ENCODE measurements at places on chromosomes 4 and X.

GRCh38 chr4:188955066-188955465 is 815.8 kb downstream of the TRIML1 start:
- no peak for DNase-seq

GRCh38 chrX:74421036-74421739 is at the start of gene SLC16A2:
SLC16A2 (plus strand) TSS chrX:74421493; CDS start chrX:74421638, 145 bp downstream.
- DNase-seq = peak; percentile 26

GRCh38 chr4:77196866-77197265 is 39.9 kb downstream of the CCNG2 start:
- DNase-seq = peak; percentile 26

GRCh38 chr4:22235698-22236097 is 280.2 kb downstream of the ADGRA3 start:
- DNase-seq = no peak

DNA sequence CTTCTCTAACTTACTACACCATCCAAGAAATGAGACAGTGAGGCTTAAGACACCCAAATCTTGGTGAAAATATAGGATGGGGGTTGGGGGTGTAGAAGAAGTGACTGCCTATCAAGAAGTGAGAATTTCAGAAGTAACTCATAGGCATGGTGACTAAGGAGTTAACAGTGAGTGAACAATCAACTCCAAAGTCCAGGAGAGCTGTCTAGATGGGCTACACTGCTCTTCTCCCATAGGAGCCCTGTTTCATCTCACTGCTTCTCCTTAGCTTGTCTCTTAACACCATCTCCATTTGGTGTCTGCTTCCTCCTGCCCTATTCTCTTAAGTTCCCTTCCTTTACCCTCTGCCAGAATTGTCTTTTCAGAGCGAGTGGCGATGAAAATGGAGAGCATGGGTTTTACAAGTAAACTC is 22.7 kb downstream of the FABP2 start:
- peak; percentile 18 for DNase-seq

DNA sequence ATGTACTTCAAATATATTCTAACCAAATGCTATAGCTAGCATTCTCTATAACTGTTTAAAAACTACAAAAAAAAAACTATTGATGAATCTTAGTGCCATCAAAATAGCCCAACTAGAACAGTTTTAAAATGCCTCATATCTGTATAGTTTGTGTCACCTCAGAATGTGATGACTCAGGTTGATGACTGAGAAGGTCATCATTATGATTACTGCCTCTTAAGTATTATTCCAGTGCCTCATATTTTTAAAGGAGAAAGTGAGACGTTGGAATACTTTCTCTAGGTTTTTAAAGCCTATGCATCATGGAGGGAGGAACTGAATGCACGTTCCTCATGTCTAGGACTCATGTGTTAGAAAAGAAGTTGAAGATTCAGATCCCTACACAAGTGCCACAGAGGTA is 88.2 kb downstream of the TMA16 start:
- DNase-seq = no peak

GRCh38 chr4:114659386-114660008 is 60.9 kb downstream of the UGT8 start:
- peak; percentile 31 for DNase-seq

DNA sequence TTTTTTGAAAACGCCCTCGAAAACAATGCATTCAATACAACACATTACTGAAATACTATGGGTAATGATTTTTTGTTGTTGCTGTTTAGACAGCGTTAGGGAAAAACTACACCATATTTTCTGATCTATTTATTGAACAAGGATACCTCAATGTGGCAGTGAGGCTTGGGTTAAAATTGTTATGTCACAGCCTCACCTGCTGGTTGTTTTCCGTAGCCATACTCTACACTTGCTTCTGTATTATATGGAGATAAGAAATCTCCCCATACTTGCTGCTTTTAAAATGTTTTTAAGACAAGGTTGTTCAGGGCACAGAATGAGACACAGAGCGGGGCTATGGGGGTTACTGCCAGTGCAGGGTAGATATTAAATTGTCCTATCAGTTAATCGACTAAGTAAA is 221.6 kb upstream of the FTHL17 start:
- DNase-seq = no peak

DNA sequence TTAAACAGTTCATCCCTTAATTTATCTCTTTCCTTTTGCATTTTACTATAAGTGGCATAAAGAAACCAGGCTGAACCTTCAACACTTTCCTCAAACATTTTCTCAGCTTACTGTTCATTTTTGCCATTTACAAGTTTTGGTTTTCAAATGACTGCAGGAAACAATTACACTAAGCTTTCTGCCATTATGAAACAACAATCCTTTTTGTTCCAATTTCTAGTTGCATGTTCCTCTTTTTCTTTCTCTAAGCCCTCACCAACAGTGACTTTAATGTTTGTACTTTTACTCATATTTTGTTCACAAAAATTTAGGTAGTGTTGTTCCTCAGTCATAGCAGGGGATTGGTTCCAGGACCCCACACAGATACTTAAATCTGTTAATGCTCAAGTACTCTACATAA is 1526.1 kb downstream of the STIM2 start:
- no peak for DNase-seq

Measured in CD4-positive, alpha-beta T cell treated with Interleukin-1 beta for 1 hour (primary cell).